ENCODE measurements at places on chromosomes 7 and 10.

DNA sequence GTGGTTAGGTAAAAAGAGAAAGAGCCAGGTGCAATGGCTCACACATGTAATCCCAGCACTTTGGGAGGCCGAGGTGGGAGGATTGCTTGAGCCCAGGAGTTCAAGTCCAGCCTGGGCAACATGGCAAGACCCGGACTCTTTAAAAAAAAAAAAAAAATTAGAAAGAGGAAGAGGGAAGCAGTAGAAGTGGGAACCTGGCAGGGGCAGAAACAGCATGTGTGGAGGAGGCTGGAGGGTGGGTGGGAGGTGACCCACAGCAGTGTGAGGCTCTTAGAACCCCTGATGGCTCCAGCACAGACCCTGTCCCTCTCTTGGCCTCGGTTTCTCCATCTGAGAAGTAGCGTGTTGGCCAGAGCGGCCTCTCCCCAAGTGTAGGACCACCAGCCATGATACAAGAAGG is 4.9 kb upstream of the CCL24 start:
- no peak for DNase-seq

DNA sequence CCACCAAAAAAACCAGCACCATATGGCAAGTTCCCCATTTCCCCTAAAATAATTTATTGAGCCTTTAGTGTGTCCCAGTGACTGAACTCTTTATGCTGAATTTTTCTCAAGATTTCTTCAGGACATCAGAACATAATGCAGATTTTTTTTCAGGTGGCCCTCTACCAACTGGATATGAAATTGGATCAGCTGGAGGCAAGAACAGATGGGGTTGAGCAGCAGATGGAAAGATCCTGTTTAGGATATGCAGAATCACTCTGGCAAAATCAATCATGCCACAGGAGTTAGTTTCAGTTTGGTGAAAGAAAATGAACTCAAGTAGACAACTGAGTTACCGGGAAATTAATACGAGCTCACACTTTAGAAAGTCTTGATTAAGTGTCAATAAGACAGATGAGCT is 761.5 kb upstream of the C7orf33 start:
- DNase-seq: no peak

- DNase-seq: no peak
Observed at GRCh38 chr10:30417301-30417700, 16.7 kb upstream of the MAP3K8 start.

- no peak for DNase-seq
Observed at GRCh38 chr10:34479520-34480179, 335.4 kb downstream of the PARD3 start.

DNA sequence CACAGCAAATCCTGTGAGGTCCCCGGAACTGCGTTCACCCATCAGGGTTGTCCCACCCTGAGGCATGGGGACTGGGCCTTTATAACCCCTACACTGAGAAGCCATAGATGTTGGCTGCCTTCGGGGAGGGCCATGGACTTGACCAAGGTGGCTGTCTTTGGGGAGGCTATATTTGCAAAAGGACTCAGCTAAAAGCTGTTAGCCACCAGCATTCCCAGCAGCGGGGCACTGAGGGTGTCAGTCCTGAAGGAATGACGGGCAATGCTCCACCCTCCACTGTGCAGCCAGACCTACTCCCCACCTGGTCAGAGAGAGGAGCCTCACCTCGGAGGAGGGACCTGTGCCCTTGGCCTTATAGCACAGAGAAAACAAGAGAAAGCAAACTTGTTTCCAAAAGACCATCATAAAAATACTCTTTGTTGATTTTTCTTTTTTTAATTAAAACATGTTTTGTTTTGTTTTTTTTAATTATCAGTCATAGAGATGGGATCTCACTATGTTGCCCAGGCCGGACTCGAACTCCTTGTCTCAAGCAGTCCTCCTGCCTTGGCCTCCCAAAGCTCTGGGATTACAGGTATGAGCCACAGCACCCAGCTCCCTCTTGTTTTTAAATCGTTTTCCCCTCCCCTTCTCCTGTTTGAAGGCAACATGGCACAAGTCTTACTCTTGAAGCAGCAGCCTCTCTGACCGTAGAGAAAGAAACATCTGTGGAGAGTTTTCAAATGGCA is 26.7 kb upstream of the CUX1 start:
- DNase-seq: no peak

GRCh38 chr7:37356911-37357636 is 91.6 kb downstream of the ELMO1 start:
- no peak for DNase-seq

DNA sequence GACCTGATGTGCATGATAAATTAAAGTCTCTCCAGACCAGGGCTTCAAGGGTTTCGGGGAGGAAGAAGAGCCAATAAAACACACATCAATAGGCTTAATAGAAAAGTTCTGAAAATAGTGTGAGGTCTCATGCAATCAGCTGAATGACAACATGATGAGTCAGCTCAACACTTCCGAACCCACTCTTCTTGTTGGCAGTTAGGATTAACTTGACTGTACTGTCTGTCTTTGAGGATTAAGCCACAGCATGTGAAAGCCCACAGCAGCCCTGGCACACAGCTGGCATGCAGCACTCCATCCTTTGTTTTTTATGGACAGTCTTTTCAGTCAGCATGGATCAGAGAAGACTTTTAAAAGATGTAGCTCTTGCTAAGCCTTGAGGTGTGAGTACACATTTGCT is 526.9 kb upstream of the VSTM2A start:
- DNase-seq: no peak

GRCh38 chr10:31664803-31665202 is 263.8 kb downstream of the ARHGAP12 start:
- no peak for DNase-seq

GRCh38 chr7:25196132-25196896 is 32.0 kb downstream of the NPVF start:
- DNase-seq: no peak

DNA sequence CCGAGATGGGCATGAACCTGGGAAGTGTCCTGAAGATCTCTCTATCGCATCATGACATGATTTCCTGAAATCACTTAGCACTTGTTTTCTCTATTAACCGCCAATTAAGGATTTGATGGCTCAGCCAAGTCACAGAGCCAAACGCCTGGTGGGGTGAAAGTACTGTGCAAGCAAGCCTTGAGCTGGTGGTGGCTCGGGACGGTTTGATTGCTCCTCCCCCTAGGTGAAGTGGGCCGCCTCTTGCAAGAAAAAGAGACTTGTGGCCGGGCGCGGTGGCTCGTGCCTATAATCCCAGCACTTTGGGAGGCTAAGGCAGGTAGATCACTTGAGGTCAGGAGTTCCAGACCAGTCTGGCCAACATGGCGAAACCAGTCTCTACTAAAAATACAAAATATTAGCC is 50.3 kb downstream of the COL26A1 start:
- DNase-seq: no peak

DNA sequence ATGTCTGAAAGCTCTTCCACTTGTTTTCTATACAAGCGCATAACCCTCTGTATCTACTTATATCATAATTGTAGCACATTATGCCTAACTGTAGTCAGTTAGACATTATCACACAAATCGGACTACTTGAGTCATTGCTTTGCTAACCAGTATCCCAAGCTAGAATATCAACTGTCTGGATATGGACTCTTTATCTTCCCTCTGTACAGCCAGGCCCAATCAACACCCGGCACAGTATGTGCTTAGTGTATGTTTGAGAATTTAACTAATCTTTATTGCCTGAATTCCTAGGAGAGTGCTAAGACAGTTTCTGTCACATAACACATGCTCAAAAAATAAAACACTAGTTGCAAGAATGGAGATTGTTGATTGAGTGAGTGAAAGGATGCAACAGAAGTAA is 211.2 kb downstream of the ARL4A start:
- DNase-seq: no peak

GRCh38 chr7:64628192-64628591 is 37.7 kb upstream of the ZNF107 start:
- no peak for DNase-seq
